NCI-H446 (cell line): ENCODE measurements at places on chromosomes 1 and 21.

DNA sequence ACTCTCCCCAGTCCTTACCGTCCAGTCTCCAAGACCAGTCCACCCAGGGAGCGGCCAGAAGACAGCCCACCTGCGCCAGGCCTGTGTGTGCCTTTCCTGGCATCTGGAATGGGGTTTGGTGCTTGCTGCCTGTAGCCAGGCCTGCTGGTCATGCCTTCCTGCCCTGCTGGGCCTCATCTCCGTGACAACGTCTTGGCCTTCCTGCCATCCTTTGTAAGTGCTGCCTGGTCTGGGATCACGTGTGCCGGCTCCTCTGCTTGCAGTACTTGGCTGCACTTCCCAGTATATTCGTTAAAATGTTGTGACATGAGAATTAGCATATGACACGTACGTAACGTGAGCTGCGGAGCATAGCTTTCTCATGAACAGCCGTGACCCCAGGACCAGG, 145.3 kb upstream of the COL6A1 start:
- DNase-seq: no peak

DNA sequence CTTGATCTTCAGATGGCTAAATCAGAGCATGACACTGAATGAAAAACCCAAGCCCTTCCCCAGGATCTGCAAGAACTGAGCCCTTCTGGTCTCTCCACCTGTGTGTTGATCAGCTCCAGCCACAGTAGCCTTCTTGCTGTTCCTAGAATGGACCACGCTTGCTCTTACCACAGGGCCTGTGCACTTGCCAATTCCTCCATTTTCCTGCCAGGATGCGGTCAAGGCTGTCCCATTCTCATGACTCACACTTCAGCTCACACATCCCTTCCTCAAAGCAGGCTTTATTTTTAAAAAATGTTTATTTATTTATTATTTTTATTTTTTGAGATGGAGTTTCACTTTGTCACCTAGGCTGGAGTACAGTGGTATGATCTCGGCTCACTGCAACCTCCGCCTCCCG, 43.6 kb upstream of the GRHL3 start:
- DNase-seq: no peak

DNA sequence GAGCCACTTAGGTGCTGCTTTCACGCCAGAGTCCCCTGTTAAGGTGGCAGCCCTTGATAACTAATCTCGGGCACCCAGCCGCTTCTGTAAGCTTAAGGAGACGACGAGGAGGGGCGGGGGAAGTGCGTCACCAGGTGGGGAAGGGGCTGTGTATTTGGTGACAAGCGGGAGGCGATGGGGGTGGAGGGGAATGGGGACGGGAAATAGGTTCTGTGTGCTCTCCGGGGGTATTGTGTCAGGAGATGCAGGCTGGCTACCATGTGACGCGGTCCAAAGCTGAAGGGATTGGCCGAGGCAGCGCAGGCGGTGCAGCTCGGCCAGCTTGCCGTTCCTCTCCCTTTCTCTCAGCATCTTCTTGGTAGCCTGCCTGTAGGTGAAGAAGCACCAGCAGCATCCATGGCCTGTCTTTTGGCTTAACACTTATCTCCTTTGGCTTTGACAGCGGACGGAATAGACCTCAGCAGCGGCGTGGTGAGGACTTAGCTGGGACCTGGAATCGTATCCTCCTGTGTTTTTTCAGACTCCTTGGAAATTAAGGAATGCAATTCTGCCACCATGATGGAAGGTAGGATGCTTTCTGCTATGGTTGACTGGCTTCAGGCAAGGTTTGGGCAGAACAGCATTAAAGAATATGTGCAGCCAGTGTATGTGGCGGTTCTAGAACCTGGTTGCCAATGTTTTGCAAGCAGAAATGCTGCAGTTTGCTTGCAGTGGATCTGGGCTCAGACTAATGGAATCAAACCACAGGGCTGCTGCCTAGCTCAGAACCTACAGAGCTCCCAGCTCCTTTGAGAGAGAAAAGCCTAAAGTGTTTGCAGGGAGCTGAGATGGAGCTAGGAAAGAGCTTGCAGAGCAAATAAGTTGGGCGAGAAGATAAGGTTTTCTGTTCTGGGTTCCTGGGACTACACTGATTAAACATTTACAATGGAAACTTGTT, at the start of gene SGIP1:
Gene SGIP1 (plus strand): TSS at position 350 of the 937 bp plus-strand sequence. CDS start 206 bp downstream, at position 556.
- DNase-seq: peak; percentile 62

GRCh38 chr1:85368073-85368770, 91.8 kb upstream of the BCL10 start:
- DNase-seq: no peak

GRCh38 chr1:101540161-101540560, 303.3 kb downstream of the S1PR1 start:
- DNase-seq: no peak

- no peak for DNase-seq
Measured at GRCh38 chr1:89025928-89026327, 3.3 kb upstream of the GBP3 start.

GRCh38 chr1:199685369-199685768, 342.1 kb upstream of the NR5A2 start:
- no peak for DNase-seq

DNA sequence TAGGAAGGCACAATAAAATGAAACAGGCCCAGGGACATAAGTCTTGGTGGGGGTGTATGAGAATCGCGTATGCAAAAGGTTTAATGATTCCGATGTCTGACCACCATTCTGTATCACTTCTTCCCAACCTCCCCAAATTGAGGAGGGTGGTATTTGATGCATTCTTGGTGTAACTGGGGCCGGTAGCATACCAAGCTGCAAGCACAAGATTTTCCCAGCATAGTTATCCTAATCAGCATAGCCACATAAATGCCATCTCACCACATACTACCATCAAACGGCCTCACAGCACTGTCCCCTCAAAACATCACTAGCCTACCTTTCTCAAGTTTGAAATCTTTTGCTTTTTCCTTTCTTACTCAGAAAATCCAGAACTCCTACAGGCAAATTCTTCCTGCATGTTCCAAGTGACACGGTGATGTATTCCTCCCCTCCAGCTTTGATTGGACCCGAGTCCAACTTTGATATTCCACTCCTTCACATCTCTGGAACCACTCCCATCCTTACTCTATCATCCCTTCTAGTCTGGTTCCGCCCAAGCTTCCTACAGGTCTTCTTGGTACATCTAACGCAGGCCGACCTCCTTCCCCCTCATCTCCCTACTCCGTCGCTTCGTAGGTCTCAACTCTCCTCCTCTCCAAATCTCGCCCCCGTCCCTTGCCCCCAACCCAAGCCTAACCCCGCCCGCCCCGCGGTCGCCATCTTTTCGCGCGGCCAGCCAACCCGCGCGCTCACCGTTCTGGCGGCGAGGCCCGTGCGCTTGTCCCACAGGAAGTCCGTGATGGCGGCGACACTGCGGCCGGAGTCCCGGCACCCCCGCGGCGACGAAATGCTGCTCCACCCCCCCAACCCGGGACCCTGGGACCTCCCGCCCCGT, 600 bp downstream of the CLK2 start:
- DNase-seq: peak; percentile 73

DNA sequence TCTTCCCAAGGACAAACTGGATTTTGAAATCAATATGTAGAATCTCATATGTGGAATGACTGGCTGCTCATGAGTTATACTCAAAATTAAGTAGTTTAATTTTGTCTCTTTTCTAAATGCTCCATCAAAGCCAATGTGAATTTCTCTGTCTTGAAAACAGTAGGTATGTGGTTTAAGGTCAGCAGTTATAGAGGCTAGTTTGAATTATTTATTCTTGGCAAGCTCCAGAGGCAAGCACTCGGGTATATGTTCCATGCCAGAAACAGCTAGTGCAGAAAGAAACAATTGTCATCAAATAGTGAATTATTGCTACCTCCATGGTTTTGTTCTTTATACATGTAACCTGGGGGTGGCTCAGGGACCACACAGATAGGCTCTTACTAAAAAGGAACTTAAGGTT, 63.5 kb downstream of the LRIG2 start:
- no peak for DNase-seq

- DNase-seq: no peak
Measured at GRCh38 chr1:17582124-17582774, 42.8 kb downstream of the ARHGEF10L start.

DNA sequence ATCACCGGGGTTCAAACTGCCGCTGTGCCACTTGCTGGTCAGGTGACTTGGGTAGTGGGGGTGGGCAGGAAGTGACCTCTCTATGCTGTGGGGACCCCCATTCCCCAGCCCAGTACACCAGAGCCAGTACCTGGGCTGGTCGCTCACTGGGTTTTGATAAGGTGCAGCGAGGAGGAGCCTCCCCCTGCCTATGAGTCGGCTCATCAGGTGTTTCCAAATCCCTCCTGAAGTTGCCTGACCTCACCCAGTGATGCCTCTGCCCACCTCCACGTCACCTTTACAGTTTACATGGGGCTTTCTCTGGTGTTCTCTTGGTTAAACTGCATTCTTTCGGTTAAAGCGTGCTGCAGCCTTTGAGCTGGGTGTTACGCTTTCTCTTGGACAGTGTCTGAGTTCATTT, 58.2 kb downstream of the ARHGEF10L start:
- no peak for DNase-seq

DNA sequence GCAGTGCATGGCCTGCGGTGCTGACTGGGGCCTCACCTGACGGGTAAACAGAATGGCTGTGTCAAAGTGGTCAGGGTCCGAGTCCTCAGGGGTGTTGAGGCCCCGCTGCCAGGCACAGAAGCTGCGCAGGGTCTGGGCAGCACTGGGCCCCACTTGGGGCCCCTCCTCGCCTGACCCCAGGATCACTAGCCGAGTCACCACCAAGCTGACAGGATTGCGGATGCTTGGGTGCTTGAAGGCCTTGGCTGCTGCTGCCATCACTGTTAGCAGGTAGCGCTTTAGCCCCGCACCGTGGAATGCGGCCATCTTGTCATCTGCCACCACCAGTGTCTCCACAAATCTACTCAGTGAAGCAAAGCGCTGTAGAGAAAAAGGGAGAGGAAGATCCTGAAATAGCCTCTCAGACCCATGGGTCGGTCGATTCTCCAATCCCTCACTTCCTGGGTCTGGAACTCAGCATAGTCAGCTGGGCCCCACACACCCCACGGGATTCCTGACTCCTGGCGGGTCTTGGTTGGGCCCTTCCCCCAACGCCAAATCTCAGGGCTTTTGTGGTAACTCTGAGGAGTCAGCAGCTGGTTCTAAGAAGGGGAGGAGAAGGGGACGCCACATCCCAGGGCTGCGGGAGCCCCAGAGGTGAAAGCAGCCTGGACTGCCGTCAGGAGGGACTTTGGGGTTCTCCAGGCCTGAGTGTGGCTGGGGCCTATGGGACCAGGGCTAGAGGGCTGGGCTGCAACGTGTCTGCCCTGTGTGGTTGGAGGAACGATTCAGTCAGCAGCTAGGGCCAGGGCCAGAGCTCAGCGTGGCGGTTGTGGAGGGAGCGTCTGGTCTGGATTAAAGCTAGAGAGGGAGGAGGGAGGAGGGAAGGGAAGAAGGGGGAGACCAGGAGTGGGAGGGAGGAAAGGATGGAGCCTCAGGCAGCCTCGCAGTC, 2.1 kb downstream of the ADAMTS4 start:
- DNase-seq: no peak

DNA sequence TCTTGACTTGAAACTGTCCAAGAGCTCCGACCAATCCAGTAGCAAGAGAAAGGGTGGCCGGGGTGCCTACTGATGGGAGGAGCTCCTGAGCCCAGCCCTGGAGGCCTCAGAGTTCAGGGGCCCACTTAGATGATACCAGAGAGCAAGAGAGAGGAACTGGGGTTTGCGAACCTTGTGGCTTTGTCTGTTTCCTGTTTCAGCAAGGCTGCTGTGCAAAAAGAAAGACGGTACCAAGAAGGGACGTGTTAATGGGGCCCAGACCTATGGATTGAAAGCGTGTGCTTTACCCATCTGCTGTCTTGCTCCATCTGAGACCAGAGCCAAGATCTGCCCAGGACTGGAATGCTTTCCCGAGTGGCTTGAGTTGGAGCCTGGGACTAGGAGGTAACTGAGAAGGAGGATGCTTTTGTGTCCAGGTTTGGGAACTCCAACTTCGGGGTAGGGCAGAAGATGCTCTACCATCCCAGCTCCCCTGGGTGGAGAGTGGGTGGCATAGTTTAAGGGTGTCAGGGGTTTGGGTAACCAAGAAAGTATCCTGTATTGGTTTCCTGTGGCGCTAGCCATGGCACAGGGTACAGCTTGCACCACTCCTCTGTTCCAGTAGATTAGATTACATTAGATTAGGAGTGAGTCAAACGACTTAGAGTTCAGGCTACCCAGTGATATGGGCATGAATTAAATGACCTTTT, at the start of gene TRAF3IP3:
Gene TRAF3IP3 (plus strand): TSS at position 128 of the 689 bp plus-strand sequence. CDS start 3,987 bp downstream, outside the sequence.
- no peak for DNase-seq

- DNase-seq: no peak
Measured at GRCh38 chr1:205301205-205301821, 20.2 kb downstream of the NUAK2 start.

- peak; percentile 47 for DNase-seq
Measured at GRCh38 chr21:36422279-36423098, 37.3 kb downstream of the CHAF1B start.

DNA sequence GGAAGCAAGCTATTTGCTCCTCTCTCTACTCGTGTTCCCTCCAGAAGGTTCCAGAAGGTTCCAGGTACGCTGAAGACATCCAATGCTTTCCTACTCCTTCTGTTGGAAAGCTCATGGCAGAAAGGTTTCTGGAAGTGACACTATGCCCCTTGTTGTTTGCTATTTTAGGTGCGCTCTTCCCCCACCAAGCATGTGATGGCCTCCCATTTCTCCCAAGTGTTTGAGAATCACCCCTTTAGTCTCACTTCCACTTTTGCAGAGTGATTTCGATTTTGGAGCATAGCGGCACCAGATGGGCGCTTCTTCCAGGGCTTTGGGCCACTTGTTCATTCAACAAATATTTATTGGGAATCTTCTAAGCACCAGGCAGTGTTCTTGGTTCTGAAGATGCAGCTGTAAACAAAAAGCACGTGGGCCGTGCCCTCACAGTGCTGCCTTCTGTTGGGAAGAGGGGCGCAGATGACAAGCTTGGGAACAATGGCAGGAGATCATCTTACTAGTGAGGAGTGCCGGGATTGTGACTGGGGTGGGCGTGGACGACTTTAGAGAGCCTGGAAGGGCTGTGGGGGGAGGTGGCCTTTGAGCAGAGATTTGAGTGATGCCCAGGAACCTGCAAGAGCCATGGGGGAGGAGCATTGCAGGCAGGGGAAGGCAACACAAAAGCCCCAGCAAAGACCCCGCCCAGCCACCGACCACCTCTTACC, 43.0 kb upstream of the TARDBP start:
- no peak for DNase-seq

DNA sequence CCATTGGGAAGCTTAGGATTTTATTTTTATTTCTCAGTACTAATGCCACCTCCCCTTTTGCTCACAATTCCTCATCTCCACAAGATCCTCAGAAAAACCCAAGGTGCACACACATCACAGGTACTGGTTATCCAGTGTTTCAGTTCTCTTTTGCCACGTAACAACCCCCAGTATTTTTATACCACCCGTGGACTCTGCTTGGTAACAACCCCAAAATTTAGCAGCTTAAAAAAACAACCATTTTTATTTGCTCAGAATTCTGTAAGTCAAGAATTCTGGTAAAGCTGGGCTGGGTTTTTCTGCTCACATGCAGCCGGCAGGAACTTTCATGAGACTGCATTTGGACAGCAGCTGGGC, 180.0 kb downstream of the KAZN start:
- no peak for DNase-seq

DNA sequence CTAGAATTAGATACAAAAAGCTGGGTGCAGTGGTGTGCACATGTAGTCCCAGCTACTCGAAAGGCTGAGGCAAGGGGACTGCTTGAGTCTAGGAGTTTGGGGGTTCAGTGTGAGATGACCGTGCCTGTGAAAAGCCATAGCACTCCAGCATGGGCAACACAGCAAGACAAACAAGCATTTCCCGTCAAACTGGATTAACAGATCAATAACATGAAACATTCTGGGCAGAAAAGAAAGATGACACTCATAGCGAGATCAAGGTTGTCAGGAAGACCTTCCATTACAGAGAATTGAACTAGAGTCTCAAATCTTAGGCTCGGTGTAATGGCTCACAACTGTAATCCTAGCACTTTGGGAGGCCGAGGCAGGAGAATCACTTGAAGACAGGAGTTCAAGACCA, 14.0 kb downstream of the TFB2M start:
- DNase-seq: no peak
